Stimulated activated CD8-positive, alpha-beta memory T cell treated with anti-CD3 and anti-CD28 coated beads, Interleukin-2, amount 100 ng/mL, for 1 hour (primary cell): ENCODE measurements at places on chromosomes 16 and 17.

- no peak for DNase-seq
Observed at GRCh38 chr16:35174016-35174415, 1714.6 kb downstream of the TP53TG3F start.

DNA sequence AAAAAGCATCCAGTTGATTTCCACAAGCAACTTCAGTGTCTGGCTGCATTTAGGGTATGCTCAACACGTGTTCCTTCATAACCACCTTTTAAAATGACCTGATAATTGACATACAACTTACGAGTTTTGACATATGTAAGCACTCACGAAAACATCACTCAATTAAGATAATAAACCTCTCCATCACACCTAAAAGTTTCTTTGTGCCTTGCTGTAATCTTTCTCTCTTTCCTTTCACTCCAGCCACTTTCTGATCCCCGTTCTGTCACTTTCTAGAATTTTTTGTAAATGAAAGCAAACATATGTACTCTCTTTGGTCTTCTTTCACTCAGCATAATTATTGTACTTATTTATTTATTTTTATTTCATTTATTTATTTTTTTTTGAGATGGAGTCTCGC lies 20.7 kb upstream of the UBE2G1 start:
- DNase-seq = no peak

GRCh38 chr16:78479723-78480122 lies 380.3 kb downstream of the WWOX start:
- DNase-seq = no peak

- DNase-seq = no peak
Observed at GRCh38 chr16:87317750-87318644, 805 bp upstream of the C16orf95 start.
